Left renal cortex interstitium (tissue), 4 donors: ENCODE measurements at places on chromosomes 3 and 15. TPM values are rescaled to one million over a fixed set of nuclear protein-coding genes. Genes with fewer than 3 reads are reported as not detected.

- no peak for DNase-seq
Measured at GRCh38 chr15:66196602-66197001, 56.9 kb downstream of the MEGF11 start.

DNA sequence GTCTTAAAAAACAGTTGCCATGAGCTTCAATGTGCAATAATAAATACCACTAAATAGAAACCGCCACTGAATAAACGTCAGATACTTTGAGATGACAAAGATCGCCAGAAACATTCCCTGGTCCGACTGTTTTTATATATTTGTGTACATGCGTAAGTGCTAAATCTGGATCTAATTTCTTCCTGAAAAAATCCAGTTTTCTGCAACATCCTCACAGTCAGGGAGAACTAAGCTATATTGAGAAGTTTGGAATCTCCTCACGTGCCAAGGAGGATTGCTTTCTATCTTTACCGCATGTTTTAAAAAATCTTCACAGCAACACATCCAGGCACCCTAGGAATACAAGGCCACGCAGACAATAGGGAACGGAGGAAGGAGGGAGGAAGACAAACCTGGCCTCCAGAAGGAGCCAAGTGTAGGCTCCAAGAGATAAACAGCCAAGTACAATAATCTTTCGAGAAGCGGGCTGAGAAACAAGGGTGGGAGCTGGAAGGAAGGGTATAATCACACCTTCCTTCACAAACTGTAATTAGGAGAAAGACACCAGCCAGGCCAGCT, 5.7 kb downstream of the VGLL4 start:
- DNase-seq: no peak

The COL6A6 gene
- polyA plus RNA-seq: 1.6 TPM

The ALDH1A3 gene
- 5.1 TPM for polyA plus RNA-seq

GRCh38 chr3:78277801-78278200, 1237.9 kb downstream of the ROBO2 start:
- DNase-seq: no peak

The PLA2G4B gene
- 8.5 TPM for polyA plus RNA-seq

DNA sequence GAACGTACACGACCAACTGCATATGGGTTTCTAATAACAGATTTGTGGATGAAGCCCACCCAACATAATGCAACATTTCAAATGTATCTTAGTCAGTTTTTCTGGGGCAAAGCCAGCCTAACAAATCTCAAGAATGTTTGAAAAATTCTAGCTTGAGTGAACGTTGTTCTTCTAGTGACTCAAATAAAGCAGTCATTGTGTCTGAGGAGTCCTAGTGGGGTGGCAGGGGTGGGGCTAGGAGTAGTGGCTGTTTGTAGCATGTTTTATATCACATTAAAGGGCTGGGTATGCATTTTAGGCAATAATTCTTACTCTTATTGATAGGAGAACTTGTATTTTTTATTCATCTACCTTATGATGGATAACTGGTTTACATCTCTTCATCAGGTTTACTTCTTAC, 6.0 kb downstream of the B3GNT5 start:
- no peak for DNase-seq

DNA sequence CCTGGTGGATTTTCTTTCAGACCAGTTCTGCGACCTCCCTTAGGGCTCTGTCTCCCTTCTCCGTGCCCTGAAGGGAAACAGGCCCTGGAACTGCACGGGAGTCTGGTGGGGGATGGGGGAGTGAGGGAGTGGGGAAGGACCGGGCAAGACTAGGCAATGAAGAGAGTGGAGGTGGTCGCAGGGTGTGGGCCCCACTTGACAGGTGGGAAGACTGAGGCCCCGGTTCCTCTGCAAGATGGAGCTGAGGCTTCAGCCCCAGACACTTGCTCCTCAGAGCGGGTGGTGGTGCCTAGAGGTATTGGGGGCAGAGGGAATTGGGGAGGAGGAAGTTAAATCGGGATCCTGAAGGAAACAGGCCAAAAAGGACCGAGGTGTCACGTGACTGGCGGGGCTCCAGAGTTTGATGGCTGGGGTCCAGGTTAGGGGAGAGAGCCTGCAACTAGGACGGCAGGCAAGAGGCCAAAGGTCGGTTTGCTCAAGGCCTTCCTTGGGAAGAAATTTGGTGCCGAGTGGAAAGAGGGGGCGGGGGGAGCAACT, 597 bp upstream of the CAMK1 start:
- DNase-seq: no peak

- no peak for DNase-seq
Measured at GRCh38 chr3:58606693-58607092, 29.5 kb upstream of the FAM107A start.

The MAP1A gene
- 9.3 TPM for polyA plus RNA-seq

DNA sequence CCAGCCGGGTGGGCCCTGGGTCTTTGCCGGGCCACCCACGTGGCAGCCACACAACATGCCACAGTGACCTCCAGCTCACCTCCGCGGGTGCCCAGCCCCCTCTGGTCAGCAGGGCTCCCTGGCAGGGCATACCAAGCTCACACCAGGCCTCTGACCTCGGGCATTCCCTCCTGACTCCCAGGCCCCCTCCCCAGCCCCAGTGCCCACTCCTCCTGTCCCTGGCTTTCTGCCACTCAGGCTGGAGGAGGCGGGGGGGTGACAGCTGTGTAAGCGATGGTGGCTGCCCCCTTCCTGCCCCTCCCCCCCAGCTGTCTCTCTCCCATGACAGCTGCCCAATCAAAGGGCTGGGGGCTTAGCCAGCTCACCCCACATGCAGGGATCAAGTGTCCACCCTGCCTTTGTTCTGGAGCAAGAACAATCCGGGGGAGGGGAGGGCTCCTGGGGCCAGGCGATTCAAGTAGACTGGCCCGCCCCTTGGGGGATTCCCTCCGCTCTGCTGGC, 3.3 kb downstream of the PCBP4 start:
- DNase-seq: no peak

DNA sequence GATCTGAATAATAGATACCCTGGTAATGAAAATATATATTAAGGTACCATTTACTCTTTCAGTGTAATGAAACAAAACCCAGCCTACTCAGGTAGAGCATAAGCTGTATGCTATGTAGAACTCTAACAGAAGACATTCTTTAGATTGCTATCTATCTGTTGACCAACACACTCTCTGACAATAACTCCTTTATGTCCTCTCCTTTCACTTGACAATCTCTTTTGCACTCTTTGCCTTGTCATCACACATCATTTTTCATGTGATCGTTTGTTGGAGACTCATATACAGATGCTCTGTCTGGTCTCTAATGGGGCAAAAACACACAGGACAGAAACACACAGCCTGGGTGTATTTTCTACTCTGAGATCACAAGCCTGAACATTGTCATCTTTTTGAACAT, 35.4 kb upstream of the SUCLG2 start:
- no peak for DNase-seq

GRCh38 chr3:126311338-126311978, 45.8 kb downstream of the KLF15 start:
- no peak for DNase-seq

GRCh38 chr3:9399746-9400145, 2.3 kb downstream of the SETD5 start:
- DNase-seq: peak; percentile 77

The CFAP100 gene
- polyA plus RNA-seq: 2.9 TPM

The FBXL22 gene
- 1.9 TPM for polyA plus RNA-seq

GRCh38 chr3:114760679-114761078, 386.4 kb downstream of the ZBTB20 start:
- no peak for DNase-seq

The ATP10A gene
- 5.2 TPM for polyA plus RNA-seq

The PIERCE2 gene
- 7.7 TPM for polyA plus RNA-seq

The CNTN3 gene
- 5.1 TPM for polyA plus RNA-seq

The SCN11A gene
- 2.2 TPM for polyA plus RNA-seq

DNA sequence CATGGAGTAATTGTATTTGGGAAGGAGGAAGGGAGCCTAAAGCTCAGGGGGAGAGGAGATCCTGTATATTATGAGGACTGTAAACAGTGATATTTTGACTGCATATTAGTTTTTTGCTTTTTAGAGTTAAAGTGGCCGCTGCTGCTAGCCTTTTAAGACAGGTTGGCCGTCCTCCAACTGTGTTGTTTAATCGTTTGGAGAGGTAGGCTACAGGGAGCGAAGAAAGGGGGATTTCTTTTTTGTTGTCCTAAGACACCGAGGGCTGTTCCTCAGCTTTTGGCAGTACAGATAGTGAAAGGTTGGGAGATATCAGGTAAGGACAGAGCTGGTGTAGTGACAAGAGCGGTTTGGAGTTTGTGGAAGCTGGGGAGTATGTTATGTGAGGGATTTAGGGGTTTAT, 38.2 kb upstream of the RNF7 start:
- no peak for DNase-seq

- DNase-seq: no peak
Measured at GRCh38 chr3:155747286-155747945, 2.5 kb upstream of the PLCH1 start.

DNA sequence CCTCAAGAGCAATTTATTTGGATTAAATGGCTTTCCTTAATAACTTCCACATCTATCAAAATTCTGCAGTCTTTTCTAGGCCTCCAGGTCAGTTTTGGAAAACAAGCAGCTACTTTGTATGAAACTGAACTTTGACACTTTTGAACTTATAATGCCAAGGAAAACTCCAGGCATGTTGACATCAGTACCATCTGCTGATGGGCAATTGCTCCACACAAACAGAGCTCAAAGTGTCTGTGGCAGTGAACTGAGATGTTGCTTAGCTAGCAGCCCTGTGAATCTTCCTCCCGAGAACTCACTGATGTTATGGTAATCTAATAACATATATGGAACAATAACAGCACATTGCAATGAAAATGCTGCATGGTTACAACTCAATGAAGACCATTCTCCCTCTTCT, 250.2 kb downstream of the THRB start:
- no peak for DNase-seq

The IQCF5 gene
- polyA plus RNA-seq: not detected
